ENCODE measurements at places on chromosomes 2 and 18. TPM values are rescaled to one million over a fixed set of nuclear protein-coding genes. Genes with fewer than 3 reads are reported as not detected.
A peak's percentile ranks its signal among the peaks of the same experiment; 100 is the strongest.

Gene DNAJC5G
- not detected for total RNA-seq

Gene IL36B
- not detected for total RNA-seq

Gene HAAO
- not detected for total RNA-seq

Gene OTX1
- 4.6 TPM for total RNA-seq

Gene CXCR1
- total RNA-seq: not detected

- DNase-seq: no peak
Measured at GRCh38 chr2:3704692-3705091, 1.3 kb downstream of the DCDC2C start.

- no peak for DNase-seq
Measured at GRCh38 chr2:109057686-109058085, 68.7 kb upstream of the EDAR start.

DNA sequence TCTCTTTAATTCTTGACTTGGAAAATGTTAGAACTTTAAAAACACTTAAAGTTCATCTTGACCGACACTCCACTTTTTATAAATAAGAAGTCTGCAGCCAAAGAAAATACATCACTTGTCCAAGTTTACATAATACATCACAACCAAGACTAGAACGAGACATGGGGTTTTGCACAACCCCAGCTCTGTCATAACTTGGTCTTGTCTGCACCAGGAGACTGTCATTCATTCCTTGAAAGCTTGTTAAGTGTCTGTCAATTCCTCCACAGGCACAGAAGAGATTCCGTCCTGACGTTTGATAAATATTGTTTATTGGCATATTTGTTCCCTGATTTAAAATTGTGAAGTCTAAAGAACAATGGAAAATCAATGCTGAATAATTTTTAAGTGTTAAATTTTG, 139.5 kb upstream of the SETBP1 start:
- no peak for DNase-seq

DNA sequence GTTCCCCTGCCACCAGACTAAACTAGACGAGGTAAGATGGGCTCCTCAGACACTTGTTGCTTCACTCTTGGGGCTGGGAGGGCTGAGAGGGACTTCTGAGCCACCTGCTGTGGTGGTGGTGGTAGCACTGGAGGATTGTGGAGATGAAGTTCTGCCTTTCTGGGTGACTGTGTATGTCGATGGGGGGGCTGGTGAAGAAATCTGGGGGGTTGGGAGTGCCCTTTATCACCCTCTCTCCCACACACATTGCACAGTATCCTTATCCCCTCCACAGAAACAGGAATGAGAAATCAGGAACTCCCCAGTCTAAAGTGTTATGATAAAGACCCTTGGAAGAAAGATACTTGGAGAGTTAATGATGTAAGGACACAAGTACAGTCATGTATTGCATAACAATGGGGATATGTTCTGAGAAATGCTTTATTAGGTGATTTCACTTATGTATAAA, 38.5 kb downstream of the HK2 start:
- DNase-seq: no peak

DNA sequence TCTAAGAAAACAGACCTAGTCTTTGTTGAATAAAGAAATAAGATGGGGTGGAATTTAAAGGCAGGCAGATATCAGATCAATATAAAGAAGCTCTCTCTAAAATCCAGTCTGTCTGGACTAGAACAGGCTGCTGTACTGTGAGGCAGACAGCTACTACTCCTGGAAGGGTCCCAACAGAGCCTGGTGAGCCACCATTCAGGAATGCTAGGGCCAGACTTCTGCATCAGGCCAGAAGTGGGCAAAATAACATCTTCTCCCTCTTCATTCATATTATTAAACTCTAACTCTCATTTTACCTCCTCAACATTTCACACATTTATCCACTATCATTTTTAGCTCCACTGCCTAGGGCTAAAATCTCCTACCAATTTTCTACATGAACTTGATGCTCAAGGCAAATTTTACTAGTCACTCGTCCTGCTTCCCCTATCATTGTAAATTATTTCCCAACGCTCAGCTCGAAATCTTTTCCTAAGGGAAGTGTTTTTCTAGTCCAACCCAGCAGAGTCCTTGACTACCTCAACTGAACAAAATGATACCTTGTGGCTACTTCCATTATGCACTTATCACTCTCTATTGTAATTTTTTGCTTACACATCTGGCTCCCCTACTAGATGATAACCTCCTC, 45.2 kb upstream of the GLS start:
- no peak for DNase-seq

- no peak for DNase-seq
Measured at GRCh38 chr2:69422198-69422597, 15.0 kb downstream of the NFU1 start.

GRCh38 chr2:73992036-73992435, 7.3 kb downstream of the TET3 start:
- DNase-seq: no peak

- DNase-seq: no peak
Measured at GRCh38 chr18:10055125-10055750, 141.4 kb downstream of the VAPA start.

- no peak for DNase-seq
Measured at GRCh38 chr2:239970004-239970623, 55.0 kb downstream of the NDUFA10 start.

DNA sequence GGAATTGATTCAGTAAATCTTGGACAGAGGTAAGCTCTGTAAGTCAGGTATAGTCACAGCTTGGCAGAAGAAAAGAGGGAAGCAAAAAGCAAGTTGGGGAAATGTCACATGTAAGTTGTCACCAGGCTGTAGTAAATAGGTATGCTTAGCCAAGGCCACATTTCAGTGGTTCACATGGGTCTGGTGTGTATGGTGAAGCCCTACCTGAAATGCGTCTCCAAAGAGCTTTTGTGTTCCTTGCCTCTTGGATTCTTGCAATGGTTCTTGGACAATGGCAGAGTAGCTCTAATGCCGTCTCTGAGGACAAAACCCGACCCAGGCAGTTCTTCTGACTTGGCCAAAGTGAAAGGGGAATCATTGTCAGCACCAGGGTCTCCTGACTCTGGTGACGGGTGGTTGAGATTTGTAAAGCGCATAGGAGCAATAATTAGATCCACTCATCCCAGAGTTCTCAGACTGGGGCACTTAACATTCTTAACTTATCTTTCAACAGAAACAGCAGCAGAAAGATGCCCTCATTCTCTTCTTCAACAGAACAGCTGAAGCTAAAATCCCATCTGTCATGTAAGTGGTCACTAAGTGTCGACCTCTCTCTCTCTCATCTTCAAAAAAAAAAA, 34.4 kb upstream of the RPL37A start:
- no peak for DNase-seq

- DNase-seq: peak; percentile 69
Measured at GRCh38 chr2:172179045-172179701, 76.5 kb upstream of the DLX2 start.

DNA sequence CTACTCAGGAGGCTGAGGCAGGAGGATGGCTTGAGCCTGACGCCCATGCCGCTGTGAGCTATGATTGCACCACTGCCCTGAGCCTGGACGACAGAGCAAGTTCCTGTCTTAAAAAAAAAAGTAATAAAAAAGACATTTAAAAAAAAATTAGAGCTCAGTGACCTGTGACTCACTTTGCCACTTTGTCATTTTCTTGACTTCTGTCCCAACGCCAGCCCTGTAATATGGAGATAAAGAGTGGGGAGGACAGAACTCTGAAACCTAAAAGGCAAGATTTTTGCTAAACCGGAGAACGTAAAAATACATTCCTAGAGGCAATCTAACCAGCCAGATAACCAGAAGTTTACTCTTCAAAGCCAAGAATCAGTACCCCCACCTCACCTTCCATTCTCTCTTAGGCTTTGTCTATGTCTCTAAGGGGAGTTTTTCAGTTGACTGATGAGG, 49.0 kb downstream of the PRKRA start:
- DNase-seq: no peak

- DNase-seq: no peak
Measured at GRCh38 chr2:56502616-56503015, 318.8 kb downstream of the CCDC85A start.

GRCh38 chr2:57809230-57809629, 237.4 kb upstream of the VRK2 start:
- DNase-seq: no peak

GRCh38 chr2:150860301-150860700, 372.8 kb upstream of the RND3 start:
- DNase-seq: no peak

Measured in HT-29 (cell line).